Kidney (tissue), 22 donors: ENCODE measurements at places on chromosomes 5 and 9.

DNA sequence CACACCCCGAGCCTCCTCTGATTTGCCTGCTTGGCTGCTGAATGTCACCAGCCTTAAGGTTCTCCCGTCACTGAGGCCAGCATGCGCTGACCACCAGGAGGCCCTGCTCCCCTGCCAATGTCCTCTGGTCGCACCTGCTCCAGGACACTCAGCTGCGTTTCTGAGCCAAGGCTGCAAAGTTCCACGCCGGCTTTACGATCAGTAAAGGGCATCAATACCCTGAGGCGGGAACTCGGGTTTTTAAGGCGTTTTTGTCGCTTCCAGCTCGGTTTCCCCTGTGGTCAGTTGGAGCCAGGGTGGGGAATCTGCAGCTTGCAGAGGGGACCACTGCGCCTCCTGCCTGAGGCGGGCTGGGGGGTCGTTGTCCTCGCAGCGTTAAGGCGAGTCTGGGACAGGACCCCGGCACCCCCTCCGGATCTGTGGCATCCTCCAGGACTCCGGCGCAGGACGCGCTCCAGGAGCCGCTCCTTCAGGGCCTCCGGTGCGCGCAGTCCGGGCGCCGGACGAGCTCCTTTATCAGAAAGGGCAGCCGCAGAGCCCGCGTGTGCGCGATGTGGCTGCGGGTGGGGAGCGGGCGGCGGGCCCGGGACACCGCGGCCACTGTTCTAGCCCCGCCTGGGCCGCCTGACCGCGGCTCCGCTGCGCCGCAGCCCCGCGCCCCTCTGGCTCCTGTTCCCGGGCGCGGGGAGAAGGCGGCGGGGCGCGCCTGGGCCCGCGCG, 24.1 kb upstream of the FLT4 start:
- H3K4me3 ChIP-seq = no peak overlapping the region
- H3K4me1 ChIP-seq = no peaks in the 10 kb centered on the region
- H3K27me3 ChIP-seq = peaks cover 5% of the 10 kb centered on the region
- no peak for DNase-seq

DNA sequence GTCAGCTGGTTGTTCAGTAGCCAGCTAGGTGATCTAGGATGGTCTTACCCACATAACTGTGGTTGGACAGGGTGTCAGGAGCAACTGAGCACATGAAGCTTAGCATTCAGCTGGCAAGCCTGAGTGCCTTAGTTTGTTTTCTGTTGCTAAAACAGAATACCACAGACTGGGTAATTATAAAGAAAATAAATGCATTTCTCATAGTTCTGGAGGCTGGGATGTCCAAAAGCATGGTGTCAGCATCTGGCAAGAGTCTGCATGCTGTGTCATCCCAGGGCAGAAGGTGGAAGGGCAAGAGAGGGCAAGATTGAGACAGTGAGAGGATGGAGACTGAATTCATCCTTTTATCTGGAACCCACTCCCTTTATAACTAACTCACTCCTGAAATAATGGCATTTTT, 921.5 kb downstream of the TLE4 start:
- DNase-seq = no peak
- H3K27ac ChIP-seq = no peak overlapping the region
- no peaks in the 10 kb centered on the region for H3K27me3 ChIP-seq
- H3K36me3 ChIP-seq = no peaks in the 10 kb centered on the region
- H3K4me3 ChIP-seq = no peak overlapping the region
- no peaks in the 10 kb centered on the region for H3K4me1 ChIP-seq

- H3K27ac ChIP-seq = no peak overlapping the region
- H3K27me3 ChIP-seq = no peaks in the 10 kb centered on the region
Measured at GRCh38 chr5:150234576-150235499, 45.0 kb downstream of the SLC6A7 start.

- H3K36me3 ChIP-seq = no peaks in the 10 kb centered on the region
- H3K4me3 ChIP-seq = no peak overlapping the region
- H3K4me1 ChIP-seq = no peaks in the 10 kb centered on the region
- no peaks in the 10 kb centered on the region for H3K27me3 ChIP-seq
- H3K27ac ChIP-seq = no peak overlapping the region
Measured at GRCh38 chr9:113822315-113822714, 53.8 kb upstream of the ZNF618 start.

- no peaks in the 10 kb centered on the region for H3K4me1 ChIP-seq
- no peak overlapping the region for H3K4me3 ChIP-seq
- no peaks in the 10 kb centered on the region for H3K27me3 ChIP-seq
- no peak for DNase-seq
- no peaks in the 10 kb centered on the region for H3K36me3 ChIP-seq
- H3K27ac ChIP-seq = no peak overlapping the region
Measured at GRCh38 chr9:93365427-93366118, 85.9 kb upstream of the FAM120A start.

DNA sequence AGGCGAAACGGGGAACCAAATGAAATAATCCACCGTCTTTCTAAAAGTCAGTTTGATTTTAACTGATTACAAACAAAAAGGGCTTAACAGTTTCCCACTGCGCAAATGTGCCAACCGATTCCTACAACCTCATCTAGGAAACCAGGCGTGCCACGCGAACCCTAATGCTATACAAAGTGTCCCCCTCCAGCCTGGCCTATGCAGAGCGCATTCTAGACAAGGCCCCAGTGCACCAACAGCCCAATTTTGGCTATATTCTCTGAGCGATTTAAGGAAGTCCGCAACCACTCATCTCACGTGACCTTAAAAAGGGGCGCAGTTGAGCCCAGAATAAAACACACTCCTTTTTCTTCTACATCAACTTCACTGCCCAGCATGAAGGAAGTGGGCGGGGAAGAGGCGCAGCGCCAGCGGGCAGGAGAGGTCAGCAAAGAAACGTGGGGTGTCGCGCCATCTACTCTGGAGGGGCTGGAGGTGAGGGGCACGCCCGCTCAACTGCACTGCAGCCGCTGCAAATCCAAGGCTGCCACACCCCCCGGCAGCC, 779 bp downstream of the FAM13B start:
- no peaks in the 10 kb centered on the region for H3K27me3 ChIP-seq
- DNase-seq = peak; percentile 64
- H3K27ac ChIP-seq = peak overlapping the region; percentile 99
- peak overlapping the region; percentile 84 for H3K4me3 ChIP-seq
- H3K4me1 ChIP-seq = peaks cover 13% of the 10 kb centered on the region
- H3K36me3 ChIP-seq = no peaks in the 10 kb centered on the region
